CD4-positive, alpha-beta T cell (primary cell): ENCODE measurements at places on chromosomes 2 and 18.

GRCh38 chr2:118437501-118437900, 349.2 kb downstream of the INSIG2 start:
- DNase-seq, result no peak

DNA sequence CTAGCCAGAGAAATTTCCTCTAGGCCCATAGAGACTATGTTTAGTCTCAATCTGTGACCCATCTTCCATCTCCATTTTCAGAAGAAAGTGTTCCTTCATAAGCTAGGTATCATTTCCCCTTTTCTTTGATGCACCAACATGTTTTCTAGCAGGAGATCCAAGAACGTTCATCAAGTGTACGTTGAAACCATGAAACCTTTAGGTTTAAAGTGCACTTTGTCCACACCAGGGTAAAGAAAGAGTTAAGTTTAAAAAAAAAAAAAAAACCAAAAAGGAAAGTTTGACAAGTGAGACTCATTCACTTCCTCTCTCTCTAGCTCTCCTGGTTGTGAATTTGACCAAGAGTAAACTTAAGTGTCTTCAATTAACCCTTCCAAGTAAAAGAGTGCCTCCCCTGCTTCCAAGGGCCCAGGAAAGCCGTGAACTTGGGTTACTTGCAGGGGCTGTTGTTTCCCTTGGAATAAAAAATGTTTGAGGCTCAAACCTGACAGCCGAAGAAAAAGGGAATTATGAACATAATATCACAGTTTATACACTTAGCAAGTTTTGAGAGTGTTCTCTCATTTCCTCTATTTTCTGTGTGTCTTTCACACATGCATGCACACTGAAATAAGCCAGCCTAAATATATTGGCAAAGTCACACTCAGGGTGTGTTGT, 56.7 kb downstream of the LBH start:
- DNase-seq, result no peak

GRCh38 chr2:148742373-148742772, 97.8 kb downstream of the EPC2 start:
- no peak for DNase-seq

- DNase-seq, result no peak
Observed at GRCh38 chr2:225670111-225670974, 270.8 kb downstream of the NYAP2 start.
